ENCODE measurements at places on chromosomes 3 and 15. TPM values are rescaled to one million over a fixed set of nuclear protein-coding genes. Genes with fewer than 3 reads are reported as not detected.
A peak's percentile ranks its signal among the peaks of the same experiment; 100 is the strongest.

- H3K27me3 ChIP-seq = no peaks in the 10 kb centered on the region
- H3K4me3 ChIP-seq = no peak overlapping the region
- DNase-seq = no peak
- no peak overlapping the region for H3K27ac ChIP-seq
- H3K4me1 ChIP-seq = peaks cover 13% of the 10 kb centered on the region
Observed at GRCh38 chr3:43015991-43016865, 37.1 kb downstream of the GASK1A start.

DNA sequence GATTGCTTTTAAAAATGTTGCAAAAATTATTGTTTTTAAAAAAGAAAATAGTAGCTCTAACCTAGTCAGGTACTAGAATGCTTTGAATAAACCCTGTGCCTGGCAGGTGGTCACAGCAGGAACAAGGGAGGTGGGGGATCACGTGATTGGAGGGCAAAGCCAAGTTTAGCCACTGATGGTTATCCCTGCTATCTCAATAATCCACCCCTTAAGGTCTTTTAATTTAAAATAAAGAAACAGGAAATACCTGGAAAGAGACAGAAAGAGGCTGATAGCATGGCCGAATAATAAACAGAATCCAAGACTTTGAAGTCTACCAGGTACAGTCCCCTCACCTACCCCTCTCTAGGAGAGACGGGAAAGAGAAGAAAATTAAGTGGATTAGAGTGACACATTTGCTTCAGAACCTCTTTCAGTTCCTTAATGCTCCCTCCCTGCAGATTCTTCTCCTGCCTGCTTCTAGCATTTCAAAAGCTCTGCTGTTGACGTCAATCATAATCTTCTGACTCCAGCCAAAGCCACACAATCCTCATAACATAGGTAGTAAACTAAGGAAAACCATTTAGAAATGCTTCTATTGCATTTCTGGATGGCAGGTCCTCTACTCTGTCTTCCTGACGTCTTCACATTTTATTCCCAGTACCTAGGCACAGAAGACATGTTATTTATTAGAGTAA is 303.4 kb upstream of the MME start:
- H3K4me1 ChIP-seq = peaks cover 8% of the 10 kb centered on the region
- H3K4me3 ChIP-seq = no peak overlapping the region
- H3K27me3 ChIP-seq = no peaks in the 10 kb centered on the region
- no peak overlapping the region for H3K27ac ChIP-seq

DNA sequence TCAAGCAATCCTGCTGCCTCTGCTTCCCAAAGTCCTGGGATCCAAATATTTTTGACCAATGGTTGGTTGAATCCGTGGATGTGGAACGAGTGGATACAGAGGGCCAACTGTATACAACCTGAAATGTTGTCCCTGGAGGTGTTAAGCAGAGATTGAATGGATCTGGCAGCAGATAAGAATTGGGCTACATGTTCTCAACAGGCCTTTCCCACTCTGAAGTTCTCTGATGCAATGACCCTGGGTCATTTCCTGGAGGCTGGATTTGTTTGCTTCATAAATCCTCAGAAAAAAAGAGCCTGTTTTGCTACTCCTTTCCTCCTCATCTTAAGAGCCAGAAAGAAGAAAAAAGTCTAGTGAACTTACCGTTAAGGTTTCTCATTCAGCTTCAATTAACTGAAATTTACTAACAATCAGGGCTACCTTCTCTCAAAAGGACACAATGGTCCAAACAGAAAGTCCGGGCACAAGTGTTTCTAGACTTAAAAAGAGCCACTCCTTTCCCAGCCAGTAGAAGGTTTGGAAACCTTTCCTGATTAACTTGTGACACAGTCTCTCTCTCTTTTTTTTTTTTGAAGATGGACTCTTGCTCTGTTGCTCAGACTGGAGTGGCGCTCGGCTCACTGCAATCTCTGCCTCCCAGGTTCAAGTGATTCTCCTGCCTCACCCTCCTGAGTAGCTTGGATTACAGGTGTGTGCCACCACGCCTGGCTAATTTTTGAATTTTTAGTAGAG is 6.5 kb downstream of the ARHGEF3 start:
- DNase-seq = peak; percentile 33
- H3K4me1 ChIP-seq = 0 out of 2 replicates have a peak, but pooled peaks cover 18% of the 10 kb centered on the region
- H3K36me3 ChIP-seq = no peaks in the 10 kb centered on the region
- no peaks in the 10 kb centered on the region for H3K27me3 ChIP-seq

DNA sequence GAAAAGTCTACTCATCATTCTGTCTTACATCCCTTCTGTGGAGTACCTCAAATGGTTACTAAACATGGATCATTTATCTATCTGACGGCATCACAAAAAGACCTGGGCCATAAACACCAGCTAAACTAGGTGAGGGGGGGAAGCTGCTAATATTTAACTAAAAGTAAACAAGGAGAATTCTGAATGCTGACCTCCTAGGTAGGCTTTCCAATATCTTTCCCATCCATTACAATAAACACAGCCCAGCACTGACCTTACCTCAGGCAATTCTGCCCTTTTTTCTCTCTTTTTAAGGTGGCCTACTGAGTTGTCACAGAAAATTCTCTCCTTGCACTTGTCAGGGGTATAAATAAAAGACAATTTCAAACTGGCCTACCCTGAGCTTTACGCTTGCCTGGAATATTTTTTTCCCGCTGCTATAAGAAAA is 33.1 kb downstream of the USF3 start:
- no peak overlapping the region for H3K4me3 ChIP-seq
- H3K27me3 ChIP-seq = no peaks in the 10 kb centered on the region
- no peak for DNase-seq
- peaks cover 21% of the 10 kb centered on the region for H3K36me3 ChIP-seq
- no peak overlapping the region for H3K27ac ChIP-seq
- H3K4me1 ChIP-seq = peaks cover 8% of the 10 kb centered on the region

DNA sequence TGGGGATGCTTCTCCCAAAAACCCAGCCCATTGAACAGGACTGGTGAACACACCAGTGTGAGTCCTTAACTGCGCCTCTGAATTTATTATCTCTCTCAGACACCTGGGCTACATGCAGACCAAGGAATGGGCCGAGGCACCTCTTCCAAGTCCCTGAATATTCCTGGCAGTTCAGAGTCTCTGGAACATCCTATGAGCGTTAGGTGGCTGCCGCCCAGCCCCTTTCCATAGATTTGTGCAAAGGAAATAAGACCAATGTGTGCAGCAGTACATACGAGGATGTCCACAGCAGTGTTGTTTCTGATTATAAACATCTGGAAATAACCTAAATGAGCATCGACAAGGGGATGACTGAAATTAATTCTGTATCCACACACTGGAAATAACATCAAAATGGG is 104.9 kb upstream of the RPL32 start:
- no peak overlapping the region for H3K4me3 ChIP-seq
- DNase-seq = no peak
- H3K27me3 ChIP-seq = no peaks in the 10 kb centered on the region
- peaks cover 45% of the 10 kb centered on the region for H3K4me1 ChIP-seq

GRCh38 chr15:99104788-99105513 is at the start of gene SYNM:
TSS of gene SYNM (plus strand) at chr15:99105080. CDS start at chr15:99105200, 120 bp downstream.
- no peak within 1 kb of the TSS for H3K27ac ChIP-seq
- peak within 1 kb of the TSS; percentile 56 for H3K4me3 ChIP-seq
- H3K36me3 ChIP-seq = no peaks in the 10 kb centered on the region
- H3K4me1 ChIP-seq = 0 out of 2 replicates have a peak, but pooled peaks cover 4% of the 10 kb centered on the region
- peaks cover 11% of the 10 kb centered on the region for H3K27me3 ChIP-seq

GRCh38 chr3:9715136-9715535 is 11.5 kb downstream of the CPNE9 start:
- H3K27ac ChIP-seq = no peak overlapping the region
- no peak overlapping the region for H3K4me3 ChIP-seq
- H3K4me1 ChIP-seq = peaks cover 4% of the 10 kb centered on the region
- DNase-seq = no peak
- H3K36me3 ChIP-seq = no peaks in the 10 kb centered on the region

GRCh38 chr3:10599017-10599416 is 93.6 kb upstream of the ATP2B2 start:
- no peaks in the 10 kb centered on the region for H3K4me1 ChIP-seq
- H3K27ac ChIP-seq = no peak overlapping the region
- DNase-seq = no peak

DNA sequence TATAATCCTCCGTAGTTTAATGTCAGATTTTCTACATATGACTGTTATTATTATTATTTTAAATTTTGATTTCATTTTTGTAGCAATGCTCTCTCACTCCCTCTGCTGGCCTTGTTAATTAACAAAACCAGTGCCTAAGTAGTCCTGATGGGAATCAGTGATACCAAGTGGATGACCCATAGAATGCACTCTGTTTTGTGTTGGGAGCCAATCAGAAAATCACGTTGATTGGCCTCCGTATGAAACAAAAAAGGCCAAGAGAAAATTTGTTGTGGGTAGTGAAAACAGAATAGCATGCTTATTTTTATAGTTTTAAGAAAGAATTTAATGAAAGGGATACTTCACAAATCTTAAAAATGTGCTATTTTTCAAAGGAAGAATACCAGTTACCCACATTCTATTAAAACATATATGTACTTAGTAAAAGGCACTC is 34.4 kb upstream of the MEIS2 start:
- no peaks in the 10 kb centered on the region for H3K36me3 ChIP-seq
- H3K27ac ChIP-seq = no peak overlapping the region
- H3K27me3 ChIP-seq = no peaks in the 10 kb centered on the region
- DNase-seq = peak; percentile 75
- H3K4me1 ChIP-seq = peaks cover 18% of the 10 kb centered on the region

- H3K27ac ChIP-seq = no peak overlapping the region
- peaks cover 24% of the 10 kb centered on the region for H3K4me1 ChIP-seq
- DNase-seq = no peak
- no peak overlapping the region for H3K4me3 ChIP-seq
- H3K27me3 ChIP-seq = no peaks in the 10 kb centered on the region
Observed at GRCh38 chr3:176578316-176578715, 619.0 kb downstream of the TBL1XR1 start.

- peak overlapping the region; percentile 66 for H3K4me3 ChIP-seq
- no peaks in the 10 kb centered on the region for H3K36me3 ChIP-seq
- DNase-seq = peak; percentile 68
- H3K27ac ChIP-seq = no peak overlapping the region
- no peaks in the 10 kb centered on the region for H3K4me1 ChIP-seq
Observed at GRCh38 chr3:120567370-120568201, 28.6 kb upstream of the NDUFB4 start.

GRCh38 chr15:89068325-89068784 is 19.9 kb upstream of the ABHD2 start:
- H3K4me3 ChIP-seq = 0 out of 2 replicates have a peak overlapping the region, but pooled peaks have one; percentile 8
- DNase-seq = peak; percentile 97
- H3K36me3 ChIP-seq = no peaks in the 10 kb centered on the region
- no peaks in the 10 kb centered on the region for H3K27me3 ChIP-seq
- peaks cover 15% of the 10 kb centered on the region for H3K4me1 ChIP-seq

- H3K36me3 ChIP-seq = peaks cover 24% of the 10 kb centered on the region
- no peak overlapping the region for H3K4me3 ChIP-seq
- peaks cover 62% of the 10 kb centered on the region for H3K4me1 ChIP-seq
Observed at GRCh38 chr3:157443905-157444796, 7.5 kb downstream of the PTX3 start.

- DNase-seq = peak; percentile 58
- peaks cover 7% of the 10 kb centered on the region for H3K36me3 ChIP-seq
- no peak overlapping the region for H3K4me3 ChIP-seq
- H3K4me1 ChIP-seq = peaks cover 5% of the 10 kb centered on the region
- H3K27me3 ChIP-seq = no peaks in the 10 kb centered on the region
- no peak overlapping the region for H3K27ac ChIP-seq
Observed at GRCh38 chr3:47057212-47057671, 77.8 kb downstream of the NBEAL2 start.

DNA sequence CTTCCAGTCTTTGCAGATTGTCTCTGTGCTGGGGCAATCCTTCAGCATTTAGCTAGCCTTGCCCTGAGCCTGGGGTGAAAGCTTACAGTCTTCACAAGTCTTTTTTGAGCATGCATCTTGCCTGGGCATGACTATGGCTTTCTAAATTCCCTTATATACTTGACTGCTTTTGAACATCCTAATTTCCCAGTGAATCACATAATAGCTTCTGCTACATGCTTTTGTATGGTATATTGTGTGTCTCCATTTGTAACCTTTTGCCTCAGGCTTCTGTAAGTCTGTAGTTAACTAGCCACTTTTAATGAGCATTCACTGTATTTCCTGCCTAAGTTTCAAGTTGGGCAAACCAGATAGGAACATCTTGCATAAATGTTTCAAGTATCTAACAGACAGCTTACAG is 76.8 kb downstream of the CHCHD4 start:
- no peak overlapping the region for H3K27ac ChIP-seq
- no peaks in the 10 kb centered on the region for H3K27me3 ChIP-seq
- H3K36me3 ChIP-seq = no peaks in the 10 kb centered on the region
- H3K4me1 ChIP-seq = 0 out of 2 replicates have a peak, but pooled peaks cover 3% of the 10 kb centered on the region

DNA sequence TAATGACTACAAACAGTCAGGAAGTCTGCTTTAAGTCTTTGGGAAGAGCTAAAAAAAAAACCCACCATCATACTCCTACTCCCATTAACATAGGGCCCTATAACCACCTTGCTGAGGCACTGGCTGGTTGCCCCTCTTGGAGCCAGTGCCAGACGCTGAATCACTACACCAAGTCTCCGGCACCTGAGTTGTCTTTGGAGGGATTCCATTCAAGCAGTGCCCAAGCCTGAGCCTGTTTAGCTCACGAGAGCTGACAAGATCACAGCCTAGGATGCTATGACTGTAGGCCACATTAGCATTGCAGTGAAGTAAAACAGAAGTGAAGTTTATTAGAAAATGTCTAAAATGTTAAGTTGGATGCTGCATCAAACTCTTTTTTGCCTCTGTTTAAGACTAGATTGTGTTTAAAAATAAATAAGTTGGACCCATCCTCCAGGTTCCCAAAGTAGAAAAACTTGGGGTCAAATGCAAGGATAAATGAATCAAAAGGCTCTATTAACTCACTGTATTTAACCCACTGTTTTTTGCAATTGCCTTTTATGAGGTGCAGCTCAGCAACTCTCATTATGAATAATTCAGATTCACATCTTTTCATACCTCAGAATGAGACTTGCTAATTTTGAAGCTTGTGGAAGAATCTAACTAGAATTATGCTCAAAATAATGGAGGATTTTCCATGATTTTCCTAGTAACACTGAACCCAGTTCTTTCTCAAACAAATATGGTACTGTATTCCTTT is 461.9 kb downstream of the FOXP1 start:
- H3K4me1 ChIP-seq = peaks cover 21% of the 10 kb centered on the region
- H3K36me3 ChIP-seq = no peaks in the 10 kb centered on the region
- no peaks in the 10 kb centered on the region for H3K27me3 ChIP-seq
- H3K4me3 ChIP-seq = no peak overlapping the region

GRCh38 chr3:71258526-71258925 is 325.0 kb downstream of the FOXP1 start:
- no peaks in the 10 kb centered on the region for H3K36me3 ChIP-seq
- H3K4me3 ChIP-seq = no peak overlapping the region
- H3K27me3 ChIP-seq = no peaks in the 10 kb centered on the region

GRCh38 chr15:92528736-92529135 is 126.8 kb downstream of the FAM174B start:
- no peaks in the 10 kb centered on the region for H3K4me1 ChIP-seq
- no peaks in the 10 kb centered on the region for H3K36me3 ChIP-seq
- peak; percentile 32 for DNase-seq

GRCh38 chr3:14823393-14823792 is 4.6 kb downstream of the FGD5 start:
- no peak overlapping the region for H3K27ac ChIP-seq
- H3K36me3 ChIP-seq = no peaks in the 10 kb centered on the region
- no peak for DNase-seq
- H3K4me1 ChIP-seq = no peaks in the 10 kb centered on the region
- H3K27me3 ChIP-seq = peaks cover 26% of the 10 kb centered on the region
- H3K4me3 ChIP-seq = no peak overlapping the region

Gene ALS2CL
- 2.0 TPM for polyA plus RNA-seq

Gene PRC1
- polyA plus RNA-seq = 64.1 TPM

Gene MORC1
- polyA plus RNA-seq = not detected

Gene ACKR4
- 14.8 TPM for polyA plus RNA-seq

Gene SLC28A1
- polyA plus RNA-seq = not detected

Gene ZKSCAN7
- polyA plus RNA-seq = 3.1 TPM

Gene GATA2
- polyA plus RNA-seq = 33.3 TPM

Gene SERPINI2
- not detected for polyA plus RNA-seq

Gene TERC
- polyA plus RNA-seq = not detected

Gene TPRA1
- polyA plus RNA-seq = 42.8 TPM

Measured in GM23248 (cell line).